Activated CD8-positive, alpha-beta memory T cell treated with anti-CD3 and anti-CD28 coated beads, Interleukin-2, amount 10 ng/mL, durations not matched to agents 7 days and 5 days (primary cell): ENCODE measurements at places on chromosomes 13 and 19. TPM values are rescaled to one million over a fixed set of nuclear protein-coding genes. Genes with fewer than 3 reads are reported as not detected.

The HOMER3 gene
- total RNA-seq, result 0.26 TPM

The C19orf47 gene
- 25.9 TPM for total RNA-seq

The IRGC gene
- total RNA-seq, result not detected

The ZNF701 gene
- 30.6 TPM for total RNA-seq

The GJB6 gene
- total RNA-seq, result 11.0 TPM

The PRRG2 gene
- 0.49 TPM for total RNA-seq

The NANOS3 gene
- 2.8 TPM for total RNA-seq

The SERPINE3 gene
- total RNA-seq, result not detected

The CLDN10 gene
- not detected for total RNA-seq

The ZIK1 gene
- 11.5 TPM for total RNA-seq

The FFAR1 gene
- total RNA-seq, result not detected

The FAM216B gene
- not detected for total RNA-seq

The OR7D4 gene
- not detected for total RNA-seq

The TMEM86B gene
- 16.0 TPM for total RNA-seq

The TBXA2R gene
- 0.26 TPM for total RNA-seq

The ZNF581 gene
- 23.7 TPM for total RNA-seq

The RB1 gene
- total RNA-seq, result 49.2 TPM

The VAV1 gene
- 98.5 TPM for total RNA-seq

The GSX1 gene
- total RNA-seq, result not detected

The TTC9B gene
- not detected for total RNA-seq

The RXFP2 gene
- total RNA-seq, result not detected
